CD4-positive, alpha-beta T cell treated with Interferon alpha-2 for 1 hour (primary cell): ENCODE measurements at places on chromosomes 13 and 19.

DNA sequence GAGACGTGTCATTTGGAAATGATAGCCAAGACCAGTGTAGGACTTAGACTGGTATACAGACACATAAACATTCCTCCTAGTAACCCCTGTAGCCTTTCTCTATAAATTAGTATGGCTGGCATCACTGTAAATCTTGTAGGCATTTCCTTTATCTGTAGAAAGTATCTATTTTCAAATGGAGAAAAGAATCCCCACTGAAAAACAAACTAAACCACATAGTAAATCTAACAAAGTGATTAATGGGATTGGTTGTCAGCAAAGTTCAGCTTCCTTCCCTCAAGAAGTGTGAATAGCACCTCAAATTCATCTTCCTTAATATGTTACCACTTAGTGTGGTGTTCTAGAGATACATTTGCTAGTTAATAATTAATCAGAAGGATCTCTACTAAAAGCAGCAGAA is 119.4 kb upstream of the NBEA start:
- DNase-seq, result no peak

GRCh38 chr13:99987154-99988019 is 5.8 kb downstream of the ZIC2 start:
- no peak for DNase-seq

DNA sequence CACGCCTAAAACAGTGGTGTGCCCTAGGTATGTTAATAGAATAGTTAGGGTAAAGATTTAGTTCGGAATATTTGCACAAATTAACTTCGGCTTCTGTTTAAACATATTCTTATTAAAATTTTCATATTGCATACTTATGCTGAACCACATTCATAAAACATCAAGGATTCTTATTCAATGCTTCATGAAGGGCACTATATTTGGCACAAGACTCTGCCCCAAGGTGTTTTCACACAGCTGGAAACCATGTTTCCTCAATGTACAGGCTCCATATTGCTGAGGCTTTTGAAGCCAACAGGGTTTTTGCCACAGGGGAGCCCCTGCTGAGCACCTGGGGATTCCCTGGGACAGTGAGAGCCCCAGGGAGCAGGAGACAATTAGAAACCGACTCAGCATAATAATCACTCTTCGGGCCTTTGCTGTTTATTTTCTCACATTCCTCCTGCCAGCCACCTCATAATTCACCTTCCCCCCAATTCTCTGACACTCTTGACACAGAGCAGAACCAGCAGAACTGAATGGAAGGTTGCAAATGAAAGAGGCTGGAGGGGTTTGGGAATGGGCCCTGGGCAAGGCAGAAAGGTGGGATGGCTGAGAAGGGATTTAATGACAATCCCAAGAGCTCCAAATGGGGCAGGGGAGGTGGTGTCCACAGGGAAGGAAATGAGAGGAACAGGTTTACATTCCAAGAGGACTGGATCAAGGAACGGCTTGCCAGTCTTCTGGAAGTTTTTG is 72.3 kb upstream of the POMP start:
- DNase-seq, result no peak

GRCh38 chr19:1136201-1136600 is 32.4 kb downstream of the GPX4 start:
- DNase-seq, result no peak

DNA sequence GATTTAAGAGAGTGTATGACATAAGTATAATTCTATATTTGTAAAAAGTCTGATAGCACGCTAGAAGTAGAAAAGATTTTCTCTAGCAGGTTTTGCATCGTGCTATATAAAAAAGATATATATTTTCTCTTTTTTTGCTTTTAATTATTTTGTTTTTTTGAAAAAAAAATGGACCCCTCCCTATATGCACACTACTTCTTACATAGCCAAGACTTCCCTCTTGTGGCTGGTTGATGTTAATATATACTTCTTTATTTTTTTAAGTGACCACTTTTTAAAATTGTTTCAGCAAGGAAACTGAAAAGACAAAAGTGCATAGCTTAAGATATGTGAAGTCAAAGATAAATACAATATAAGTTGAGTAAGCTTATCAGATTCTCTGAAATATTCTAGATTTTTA is 1202.8 kb downstream of the DIAPH3 start:
- DNase-seq, result no peak

DNA sequence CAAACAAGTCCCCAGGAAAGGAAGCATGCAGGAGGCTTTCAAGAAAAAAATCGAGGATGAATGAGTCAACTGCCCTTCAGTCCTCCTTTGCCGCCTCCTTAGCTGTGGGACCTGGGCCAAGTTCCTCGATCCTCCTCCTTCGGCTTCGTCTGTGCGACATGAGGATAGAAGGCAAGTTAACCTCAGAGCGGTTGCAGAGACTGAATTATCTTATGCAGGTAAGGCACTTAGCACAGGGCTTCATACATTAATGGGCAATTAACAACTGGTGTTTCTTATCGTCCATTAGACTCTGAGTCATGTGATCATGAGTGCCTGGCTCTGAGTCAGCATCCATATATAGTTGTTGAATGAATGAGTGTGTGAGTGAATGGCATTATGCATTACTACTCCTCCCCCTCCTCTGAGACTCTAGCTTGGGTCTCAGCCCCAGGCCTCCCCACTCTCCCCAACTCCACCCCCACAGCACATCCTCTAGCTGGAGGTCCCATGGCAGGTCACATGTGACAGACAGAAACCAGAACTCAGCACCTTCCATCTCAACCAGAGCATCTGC is 1.6 kb upstream of the TTC9B start:
- DNase-seq, result no peak

DNA sequence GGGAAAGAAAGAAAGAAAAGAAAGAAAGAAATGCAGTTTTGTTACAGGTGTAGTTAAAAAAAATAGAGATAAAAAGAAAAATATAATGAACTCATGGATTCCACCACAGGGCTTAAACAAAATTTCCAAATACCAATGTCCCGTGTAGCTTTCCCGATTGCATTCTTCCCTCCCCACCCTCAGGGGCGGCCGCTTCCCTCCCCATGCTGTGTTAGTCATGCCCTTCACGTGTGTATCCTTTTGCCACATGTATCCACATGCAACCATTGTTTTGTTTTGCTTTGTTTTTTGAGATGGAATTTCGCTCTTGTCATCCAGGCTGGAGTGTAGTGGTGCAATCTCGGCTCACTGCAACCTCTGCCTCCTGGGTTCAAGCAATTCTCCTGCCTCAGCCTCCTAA is 3.6 kb upstream of the KMT5C start:
- no peak for DNase-seq

DNA sequence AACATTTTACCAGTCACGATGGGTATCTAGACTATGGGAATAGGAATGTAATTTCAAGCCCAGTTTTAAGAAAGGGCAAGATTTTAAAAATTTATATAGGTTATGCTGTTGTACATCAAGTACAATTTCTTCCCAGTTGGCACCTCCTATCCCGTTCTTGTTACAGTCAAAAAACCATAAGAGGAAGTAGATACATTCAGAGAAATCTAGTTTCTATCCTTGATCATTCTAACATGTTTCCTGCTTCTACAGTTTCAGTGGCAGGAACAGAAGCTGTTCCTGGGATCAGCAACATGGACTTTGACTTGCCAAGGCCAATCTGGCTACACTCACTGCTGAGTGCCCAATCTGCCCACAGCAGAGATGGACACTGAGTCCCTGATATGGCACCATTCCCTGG is 14.7 kb upstream of the FPR3 start:
- DNase-seq, result no peak

DNA sequence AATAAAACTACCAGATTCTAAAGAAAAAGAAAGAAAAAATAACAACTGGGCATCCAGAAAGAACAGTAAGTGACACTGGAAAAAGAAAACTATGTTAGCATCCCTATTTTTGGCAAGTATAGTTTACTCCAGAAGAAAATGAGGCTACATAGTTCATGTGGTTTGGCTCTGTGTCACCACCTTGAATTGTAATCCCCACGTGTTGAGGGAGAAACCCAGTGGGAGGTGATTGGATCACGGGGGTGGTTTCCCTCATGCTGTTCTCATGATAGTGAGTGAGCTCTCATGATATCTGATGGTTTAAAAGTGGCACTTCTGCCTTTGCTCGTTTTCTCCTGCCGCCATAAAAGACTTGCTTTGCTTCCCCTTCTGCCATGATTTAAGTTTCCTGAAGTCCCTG is 76.9 kb downstream of the ITGBL1 start:
- DNase-seq, result no peak

- no peak for DNase-seq
Observed at GRCh38 chr13:39311619-39312018, 273.4 kb downstream of the NHLRC3 start.

DNA sequence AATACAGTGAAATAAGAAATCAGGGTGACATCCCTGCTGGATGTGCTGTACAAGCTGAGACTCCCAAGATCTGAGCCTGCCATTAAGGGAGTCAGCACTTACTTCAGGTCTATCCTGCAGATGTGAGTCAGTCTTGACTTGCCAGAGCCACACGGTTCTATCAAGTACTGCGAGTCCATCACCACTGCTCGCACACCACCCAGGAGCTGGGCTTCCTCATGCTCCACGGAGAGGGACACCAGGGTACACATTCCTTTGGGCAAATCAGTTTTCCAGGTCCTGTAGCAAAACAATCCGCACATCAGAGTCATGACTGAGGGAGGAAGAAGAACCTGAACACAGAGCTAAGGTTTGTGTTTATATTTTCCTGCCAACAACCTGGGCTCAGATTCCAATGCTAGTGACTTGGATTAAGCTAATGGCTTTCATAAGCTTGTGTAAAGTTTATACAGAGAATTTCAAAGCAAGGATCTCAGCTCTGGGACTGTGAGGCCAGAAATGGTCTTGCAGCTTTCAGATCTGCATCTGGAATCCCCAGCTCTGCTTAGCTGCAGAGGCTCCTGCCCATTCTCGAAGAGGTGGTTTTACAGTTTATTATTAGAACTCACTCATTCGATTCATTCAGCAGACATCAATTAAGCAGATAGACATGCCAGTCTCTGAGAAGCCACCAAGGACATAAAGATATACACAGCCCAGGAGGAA is 90.6 kb downstream of the KL start:
- DNase-seq, result no peak

GRCh38 chr13:112769615-112770014 is 79.8 kb downstream of the ATP11A start:
- no peak for DNase-seq

DNA sequence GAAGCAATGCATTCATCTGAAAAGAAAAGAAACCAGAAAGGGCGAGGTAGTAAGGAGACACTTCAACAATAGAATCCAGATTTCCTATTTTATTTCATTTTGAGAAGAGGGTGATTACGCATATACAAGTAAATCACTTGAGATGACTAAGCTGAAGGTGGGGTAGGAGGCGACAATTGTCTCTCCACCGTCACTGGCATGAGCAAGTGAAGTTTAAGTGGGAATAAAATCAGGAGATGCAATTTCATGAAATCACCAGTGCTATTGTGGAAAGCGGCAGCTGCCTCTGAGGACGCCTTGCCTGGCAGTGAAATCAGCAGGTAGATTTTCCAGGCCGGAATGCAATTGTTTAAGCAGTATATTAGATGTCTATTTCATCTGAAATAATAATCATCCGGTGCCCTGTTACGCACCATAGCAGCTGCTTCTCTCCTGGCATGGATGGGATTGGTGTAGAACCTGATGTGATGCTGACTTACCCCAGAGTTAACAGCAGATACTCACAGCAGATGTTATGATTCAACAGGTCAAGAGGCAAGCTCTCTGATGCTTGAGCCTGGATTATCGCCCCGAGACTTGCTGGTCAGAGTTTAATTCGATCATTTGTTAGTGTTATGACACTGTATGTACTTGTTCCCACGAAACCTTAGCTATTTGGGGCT is 64.3 kb downstream of the RASL11A start:
- DNase-seq, result no peak

- DNase-seq, result no peak
Observed at GRCh38 chr13:98103531-98103930, 39.4 kb upstream of the FARP1 start.

DNA sequence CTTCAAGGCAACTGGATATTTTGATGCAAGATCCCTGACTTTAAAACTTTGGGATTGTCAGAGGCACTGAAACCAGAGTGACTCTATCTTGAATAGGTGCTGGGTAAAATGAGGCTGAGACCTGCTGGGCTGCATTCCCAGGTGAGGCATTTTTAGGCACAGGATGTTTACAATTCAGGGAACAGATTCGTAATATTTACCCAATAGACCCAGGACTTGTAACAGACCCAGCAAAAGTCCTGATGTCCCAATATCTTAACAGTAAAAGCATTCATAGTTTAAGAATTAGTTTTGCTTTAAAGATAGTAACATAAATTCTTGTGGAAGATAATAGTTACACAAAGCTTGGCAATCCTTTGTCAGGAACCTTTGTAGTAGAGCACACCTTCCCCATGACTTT is 166.2 kb downstream of the FGF14 start:
- DNase-seq, result no peak

GRCh38 chr13:39025433-39025839 is 12.5 kb downstream of the PROSER1 start:
- no peak for DNase-seq

DNA sequence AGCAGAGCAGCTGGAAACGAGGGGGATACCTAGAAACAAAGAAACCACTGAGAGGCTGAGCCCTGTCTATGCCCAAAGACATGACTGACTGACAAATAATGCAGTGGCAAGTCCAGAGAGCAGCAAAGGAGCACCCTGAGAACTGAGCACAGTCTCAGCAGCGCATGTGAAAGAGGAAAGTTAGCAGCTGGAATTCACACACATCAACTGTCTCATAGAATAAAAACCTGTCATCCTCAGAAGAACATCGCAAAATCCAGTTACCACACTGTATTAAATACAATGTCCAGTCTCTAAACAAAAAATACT is 24.1 kb upstream of the DLEU7 start:
- no peak for DNase-seq
